ENCODE measurements at places on chromosomes 1 and 21. TPM values are rescaled to one million over a fixed set of nuclear protein-coding genes. Genes with fewer than 3 reads are reported as not detected.

The RERE gene
- 7.4 TPM for total RNA-seq

- DNase-seq = no peak
These were observed 34.7 kb upstream of the POFUT2 start for GRCh38 chr21:45322231-45322959.

DNA sequence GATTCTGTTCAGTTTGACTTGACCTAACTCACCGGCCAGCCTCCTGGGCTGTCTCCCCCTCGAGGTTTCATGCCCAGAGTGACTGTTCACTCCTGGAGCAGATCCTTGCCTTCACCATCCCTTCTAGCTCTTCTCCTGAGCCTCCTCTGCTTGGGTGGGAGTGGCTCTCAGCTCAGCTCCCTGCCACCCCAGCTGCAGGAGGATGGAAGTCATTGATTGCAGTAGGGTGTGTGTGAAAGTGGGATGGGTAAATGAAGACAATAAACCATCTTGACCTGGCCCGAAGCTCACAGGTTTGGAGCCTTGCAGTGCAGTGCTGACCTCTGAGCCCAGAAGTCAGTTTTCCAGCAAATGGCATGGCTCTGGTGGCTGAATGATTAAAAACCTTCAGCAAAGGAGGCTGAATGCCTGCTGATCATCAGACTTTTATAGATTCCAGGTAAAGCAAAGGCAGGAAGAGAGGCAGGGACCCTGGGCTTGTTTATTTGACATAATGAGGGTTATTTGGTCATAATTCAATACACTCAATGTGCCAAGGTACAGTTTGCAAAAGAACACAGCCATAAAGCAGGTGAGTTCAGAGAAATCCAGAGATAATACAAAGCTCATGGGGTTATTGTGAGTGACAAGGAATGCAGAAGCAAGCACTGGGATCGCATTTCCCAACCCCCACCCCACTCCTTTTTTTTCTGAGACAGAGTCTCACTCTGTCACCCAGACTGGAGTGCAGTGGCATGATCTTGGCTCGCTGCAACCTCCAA lies 17.5 kb upstream of the TFF3 start:
- no peak for DNase-seq

- DNase-seq = no peak
These were observed 33.4 kb downstream of the SH3BP5L start for GRCh38 chr1:248792342-248792741.

GRCh38 chr1:76921590-76921989 lies 54.3 kb downstream of the ST6GALNAC5 start:
- no peak for DNase-seq

DNA sequence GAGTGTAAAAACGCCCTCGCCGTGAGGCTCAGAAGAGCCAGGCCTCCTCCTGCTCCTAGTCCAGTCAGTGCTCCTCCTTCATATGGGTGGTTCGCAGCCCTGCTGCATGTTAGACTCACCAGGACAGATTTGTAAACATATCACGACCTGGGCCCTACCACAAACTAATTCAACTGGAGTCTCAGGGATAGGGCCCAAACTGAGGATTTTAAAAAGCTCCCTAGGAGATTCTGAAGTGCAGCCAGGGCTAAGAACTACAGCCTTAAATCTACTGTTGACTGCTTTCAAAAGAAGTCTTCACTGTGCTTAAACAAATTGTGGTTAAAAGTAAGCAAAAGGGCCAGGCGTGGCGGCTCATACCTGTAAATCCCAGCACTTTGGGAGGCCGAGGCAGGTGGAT lies 57.0 kb downstream of the CAMTA1 start:
- DNase-seq = no peak

- no peak for DNase-seq
These were observed 34.7 kb downstream of the CDCA8 start for GRCh38 chr1:37726751-37727585.

GRCh38 chr1:43000271-43000670 lies 41.6 kb upstream of the SLC2A1 start:
- no peak for DNase-seq

DNA sequence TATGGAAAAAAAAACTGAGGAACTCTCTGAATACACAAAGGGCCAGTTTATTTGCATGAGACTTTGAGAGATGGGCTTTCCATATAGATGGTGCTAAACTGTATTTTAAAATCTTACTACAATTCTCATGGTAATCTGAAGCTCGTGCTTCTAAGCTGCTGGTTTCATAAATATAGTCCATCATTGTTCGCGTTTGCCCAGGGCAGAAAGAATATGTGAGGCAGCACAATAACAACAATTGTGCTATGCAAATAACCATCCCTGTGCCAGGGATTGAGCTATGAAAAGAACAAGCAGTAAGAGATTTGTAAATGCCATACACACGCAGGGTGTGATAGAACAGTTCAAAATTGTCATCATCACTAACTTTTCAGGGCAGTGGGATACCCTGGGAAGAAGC lies 4.9 kb upstream of the EPS15 start:
- DNase-seq = peak; percentile 24

DNA sequence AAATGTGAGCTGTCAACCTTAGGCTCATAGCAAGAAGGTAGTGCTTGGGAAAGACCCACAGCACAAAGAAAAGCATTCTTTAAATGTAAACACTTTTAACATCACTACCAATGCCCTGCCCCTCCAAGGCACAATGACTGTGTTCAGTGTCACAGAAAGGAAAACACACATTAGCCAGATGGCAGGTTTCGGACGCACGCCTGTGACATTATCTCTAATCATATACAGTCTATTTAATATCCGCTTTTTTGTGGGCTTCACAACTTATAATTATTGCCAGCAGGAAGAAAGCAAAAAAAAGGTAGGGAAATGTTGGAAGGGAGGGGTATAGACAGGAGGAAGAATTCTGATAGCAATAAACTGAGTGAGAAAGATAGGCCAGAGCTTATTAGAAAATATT lies 112.4 kb upstream of the BEND5 start:
- DNase-seq = no peak
